Lung (tissue), 17 donors: ENCODE measurements at places on chromosomes 7 and 10. TPM values are rescaled to one million over a fixed set of nuclear protein-coding genes. Genes with fewer than 3 reads are reported as not detected.

Gene PKD1L1
- polyA plus RNA-seq: 1.1 TPM

Gene CPEB3
- polyA plus RNA-seq: 1.3 TPM

Gene ADK
- 40.1 TPM for polyA plus RNA-seq

GRCh38 chr7:148242294-148242821 is 348.2 kb upstream of the C7orf33 start:
- peak; percentile 39 for DNase-seq

DNA sequence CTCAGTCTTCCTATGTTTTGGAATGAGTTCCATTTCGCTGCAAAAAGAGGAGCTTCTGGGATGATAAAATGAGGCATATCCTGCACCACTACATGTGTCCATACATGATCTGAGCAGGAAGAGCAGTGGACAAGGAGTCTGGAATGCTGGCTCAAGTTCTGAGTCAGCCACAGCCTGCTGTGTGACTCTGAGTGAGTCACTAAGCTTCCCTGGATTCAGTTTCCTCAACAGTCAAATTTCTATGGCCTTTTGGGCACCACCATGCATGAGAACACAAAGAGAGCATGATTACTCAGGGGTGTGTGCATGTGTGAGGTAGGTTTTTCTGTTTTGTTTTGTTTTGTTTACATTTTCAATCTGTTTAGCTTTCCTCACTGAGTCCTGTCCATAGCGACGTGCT is 254.6 kb downstream of the ANKRD30A start:
- DNase-seq: no peak

GRCh38 chr7:10803720-10804119 is 170.0 kb upstream of the PHF14 start:
- no peak for DNase-seq
